ENCODE measurements at places on chromosomes 4 and X.
A peak's percentile ranks its signal among the peaks of the same experiment; 100 is the strongest.

GRCh38 chrX:31499109-31499508, 427.3 kb upstream of the FTHL17 start:
- peak; percentile 73 for DNase-seq

DNA sequence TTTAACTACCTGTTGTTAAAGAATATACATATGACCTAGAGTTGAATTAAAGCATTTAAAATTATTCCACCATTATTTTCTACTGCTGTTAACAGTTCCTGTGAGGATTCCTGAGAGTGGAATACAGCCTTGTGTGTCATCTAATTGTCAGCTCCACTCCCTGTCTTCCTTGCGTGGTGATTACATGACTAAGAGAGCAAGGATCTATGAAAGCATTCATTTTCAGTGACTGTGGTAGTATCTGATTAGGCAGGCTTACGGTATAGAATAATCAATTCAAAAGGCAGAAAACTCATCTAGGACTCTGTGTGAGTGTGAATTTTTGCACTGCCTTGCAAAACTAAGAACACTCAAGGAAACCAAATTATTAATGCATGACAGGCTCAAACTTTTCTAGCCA, 577.8 kb downstream of the SH3BGRL start:
- DNase-seq = no peak

DNA sequence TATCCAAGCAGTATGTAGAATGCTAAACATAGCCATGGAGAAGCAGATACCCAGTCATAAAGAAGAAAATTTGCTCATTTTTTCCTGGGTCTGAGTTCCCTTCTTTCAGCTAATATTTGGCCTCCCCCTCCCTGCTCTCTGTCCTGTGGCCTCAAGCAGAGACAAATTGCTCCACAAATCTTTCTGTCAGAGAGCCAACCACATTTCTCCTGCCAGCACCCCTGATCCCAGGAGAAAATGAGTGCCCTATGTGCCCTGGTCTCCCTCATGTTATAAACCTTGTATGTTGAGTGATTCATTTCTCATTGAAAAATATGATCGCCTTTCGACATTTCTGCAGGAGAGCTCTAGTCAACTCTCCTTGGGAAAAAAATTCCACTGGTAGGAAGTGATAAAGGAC, 82.0 kb downstream of the TMEM156 start:
- DNase-seq = no peak

DNA sequence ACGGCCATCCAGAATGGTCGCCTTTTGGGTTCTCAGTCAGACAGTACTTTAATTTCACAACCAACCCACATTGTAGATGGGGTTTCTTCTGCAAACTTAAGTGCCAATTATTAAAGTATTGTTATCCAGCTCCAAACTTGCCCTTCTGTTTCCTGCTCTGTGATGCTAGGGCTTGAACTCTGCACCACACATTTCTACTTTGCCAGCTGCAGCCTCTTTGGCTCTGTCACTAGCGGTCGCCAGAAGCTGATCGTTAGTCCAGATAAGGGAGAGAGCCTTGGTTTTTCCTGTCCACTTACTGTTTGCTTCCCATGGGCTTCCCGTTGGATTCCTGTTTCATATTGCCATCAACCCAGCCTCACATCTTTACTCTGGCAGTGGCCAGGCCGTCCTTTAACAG, 196.6 kb downstream of the ASB9 start:
- no peak for DNase-seq

DNA sequence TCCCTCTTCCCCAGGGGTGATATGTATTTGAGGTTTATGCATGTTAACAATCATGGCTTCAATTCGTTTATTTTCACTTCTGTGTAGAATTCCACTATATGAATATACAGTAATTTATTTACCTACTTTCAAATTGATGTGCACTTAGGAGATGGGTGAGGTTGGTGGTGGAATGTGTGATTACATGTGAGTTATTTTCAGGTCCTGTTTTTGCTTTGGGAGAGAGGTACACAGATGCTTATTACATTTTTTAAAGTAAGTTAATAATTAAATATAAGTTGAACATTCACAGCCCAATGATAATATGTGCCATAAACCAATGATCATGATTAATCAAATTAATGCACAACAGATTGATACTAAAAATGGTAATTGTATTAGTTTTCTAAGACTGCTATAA, 79.5 kb downstream of the SPRY1 start:
- no peak for DNase-seq

DNA sequence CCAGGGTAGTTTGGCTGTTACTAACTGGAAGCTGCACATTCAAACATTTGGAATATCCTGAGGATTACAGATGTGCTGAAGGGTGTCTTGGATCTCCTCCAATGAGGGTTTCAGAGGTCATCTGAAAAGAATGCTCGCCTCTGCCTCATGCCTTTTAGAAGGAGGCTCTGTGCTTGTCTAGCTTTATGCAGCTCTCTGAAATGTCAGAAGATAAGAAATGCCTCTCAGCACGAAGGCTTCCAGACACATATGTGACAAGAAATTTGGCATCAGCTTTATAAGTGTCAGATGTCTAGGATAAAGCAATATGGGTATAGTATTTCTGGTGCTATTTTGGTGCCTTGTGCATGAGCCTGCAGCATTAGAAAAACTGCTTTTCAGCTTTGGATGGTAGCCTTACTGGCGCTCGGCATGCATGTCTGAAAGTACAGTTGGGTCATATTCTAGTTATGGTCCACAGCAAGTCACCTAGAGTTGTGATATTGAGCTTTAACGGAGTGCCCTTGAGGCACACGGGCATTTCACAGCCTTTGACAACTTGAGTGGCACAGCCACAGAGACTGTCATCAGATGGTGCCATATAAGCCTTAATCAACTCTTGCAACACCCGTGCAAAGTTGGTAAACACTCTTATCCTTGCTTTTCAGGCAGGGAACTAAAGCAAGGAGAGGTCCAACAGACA, 70.8 kb upstream of the PGRMC2 start:
- DNase-seq = peak; percentile 83

GRCh38 chr4:184750926-184751584, 17.2 kb upstream of the CENPU start:
- DNase-seq = no peak

DNA sequence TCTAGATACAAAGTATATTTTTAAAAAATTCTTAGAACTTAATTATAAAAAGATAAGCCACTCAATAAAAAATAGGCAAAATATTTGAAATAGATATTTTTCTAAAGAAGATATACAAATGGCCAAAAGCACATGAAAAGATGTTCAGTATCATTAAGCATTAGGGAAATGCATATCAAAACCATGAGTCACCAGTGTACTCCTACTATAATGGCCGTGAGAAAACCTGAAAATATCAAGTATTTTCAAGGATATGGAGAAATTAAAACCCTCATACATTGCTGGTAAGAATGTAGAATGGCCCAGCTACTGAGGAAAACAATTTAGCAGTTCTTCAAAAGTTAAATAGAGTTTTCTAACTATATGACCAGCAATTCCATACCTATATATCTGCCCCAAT, 337.9 kb downstream of the CAMK2D start:
- peak; percentile 72 for DNase-seq

DNA sequence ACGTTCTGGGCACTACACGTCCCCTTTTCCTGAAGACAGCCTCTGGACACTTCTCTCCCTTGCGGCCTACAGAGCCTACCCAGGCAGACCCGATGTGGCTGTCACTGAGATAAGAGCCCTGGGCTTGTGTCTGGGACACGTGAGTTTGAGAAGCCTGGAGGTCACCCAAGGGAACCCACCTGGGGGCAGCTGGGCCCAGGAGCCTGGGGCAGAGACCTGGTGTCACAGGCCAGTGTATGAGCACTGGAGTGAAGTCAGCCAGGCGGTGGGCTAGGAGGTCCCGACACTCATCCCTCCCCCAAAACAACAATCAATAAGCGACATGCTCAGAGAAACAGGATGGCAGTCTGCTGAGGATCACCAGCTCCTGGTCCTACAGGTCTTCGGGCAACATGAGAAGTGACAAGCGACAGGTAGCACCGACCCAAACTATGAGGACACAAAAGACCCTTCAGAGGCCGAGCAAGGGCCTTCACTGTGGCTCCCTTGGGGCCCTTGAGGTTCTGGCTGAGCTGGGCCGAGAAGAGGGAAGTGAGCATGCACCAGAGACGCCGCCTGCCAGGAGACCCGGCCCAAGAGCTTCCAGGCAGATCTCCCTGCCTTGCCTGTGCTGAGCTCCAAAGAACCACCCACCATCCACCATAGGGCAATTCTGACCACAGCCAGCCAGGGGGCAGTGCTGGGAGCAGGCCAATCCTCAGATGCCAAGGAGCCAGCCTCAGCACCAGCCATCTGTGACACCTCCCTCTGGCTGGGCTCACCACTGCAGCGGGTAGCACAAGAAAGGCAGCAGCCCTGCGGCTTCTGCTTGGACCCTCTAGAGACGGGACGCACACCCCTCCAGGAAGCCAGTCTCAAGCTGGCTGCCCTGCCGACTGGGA, 11.0 kb upstream of the DUSP9 start:
- peak; percentile 47 for DNase-seq

GRCh38 chrX:63471004-63471403, 119.9 kb upstream of the SPIN4 start:
- no peak for DNase-seq

DNA sequence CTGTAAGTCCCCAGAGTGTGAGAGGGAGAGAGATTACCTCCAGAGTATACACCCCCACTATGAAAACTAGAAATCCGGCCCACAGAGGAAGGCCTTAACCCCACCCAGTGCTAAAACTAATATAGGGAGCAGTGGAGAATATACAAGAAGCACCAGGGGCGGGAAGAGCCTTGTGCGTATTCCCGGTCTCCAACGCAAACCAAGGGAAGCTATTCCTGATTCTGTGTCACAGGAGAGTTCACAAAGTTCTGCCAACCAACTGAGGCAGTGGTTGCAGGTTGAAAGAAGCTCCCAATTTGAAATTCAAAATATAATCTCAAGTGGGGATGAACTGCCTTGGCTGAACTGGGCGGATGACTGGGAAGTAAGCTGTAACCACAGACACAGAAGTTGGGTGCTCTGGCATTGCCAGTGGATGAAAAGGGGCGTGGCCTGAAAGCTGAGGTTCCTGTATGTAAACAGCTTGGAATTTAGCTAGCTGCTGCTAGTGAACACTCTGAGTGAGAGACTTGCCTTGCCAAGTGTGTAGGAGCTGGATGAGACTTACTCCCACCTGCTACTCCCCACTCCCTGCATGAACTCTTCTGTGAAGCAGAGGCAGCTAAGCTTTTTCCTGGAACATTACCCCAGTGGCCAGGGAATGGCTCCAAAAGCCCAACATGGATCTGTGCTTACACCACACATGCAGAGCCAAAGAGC, 32.7 kb downstream of the ELF2 start:
- DNase-seq = peak; percentile 68

GRCh38 chr4:89022426-89023128, 34.4 kb downstream of the FAM13A start:
- DNase-seq = no peak

- no peak for DNase-seq
Observed at GRCh38 chr4:134343656-134344055, 142.1 kb upstream of the PABPC4L start.

DNA sequence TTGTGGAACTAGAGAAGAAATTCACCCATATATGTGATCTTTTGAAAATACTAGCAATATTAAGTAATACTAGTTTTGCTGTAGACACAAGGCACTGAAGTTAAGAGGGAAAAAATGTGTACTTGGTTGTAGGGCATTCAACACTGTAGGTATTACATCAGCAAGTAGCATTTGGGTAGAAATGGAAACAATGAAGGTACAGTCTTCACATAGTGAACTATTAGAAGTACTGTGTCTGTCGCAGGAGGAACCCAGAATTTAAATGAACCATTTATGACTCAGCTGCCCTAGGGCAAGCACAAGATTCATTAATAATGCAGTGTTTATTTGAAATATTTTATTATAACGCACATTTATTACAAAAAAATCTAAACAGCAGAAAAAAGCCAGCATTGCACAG, 572.7 kb upstream of the TENM3 start:
- DNase-seq = no peak

- no peak for DNase-seq
Observed at GRCh38 chr4:48787056-48787455, 7.0 kb upstream of the FRYL start.

DNA sequence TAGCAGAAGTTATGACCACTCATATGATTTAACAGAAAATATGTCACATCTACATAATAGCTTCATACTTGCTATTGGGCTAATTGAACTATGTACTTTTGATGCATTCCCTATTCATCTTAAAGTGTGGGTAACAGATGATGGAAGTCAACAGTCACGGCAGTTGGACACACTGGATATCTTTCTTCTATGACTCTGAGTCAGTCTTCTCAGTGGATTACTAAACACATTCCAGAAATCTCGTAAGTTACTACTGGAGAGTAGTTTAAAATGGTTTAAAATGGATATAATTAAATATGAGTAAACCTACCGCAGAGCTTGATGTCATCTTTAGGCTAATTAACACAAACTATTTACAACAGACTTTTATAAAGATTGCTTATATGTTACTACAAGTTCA, 30.1 kb upstream of the CFAP299 start:
- peak; percentile 89 for DNase-seq

DNA sequence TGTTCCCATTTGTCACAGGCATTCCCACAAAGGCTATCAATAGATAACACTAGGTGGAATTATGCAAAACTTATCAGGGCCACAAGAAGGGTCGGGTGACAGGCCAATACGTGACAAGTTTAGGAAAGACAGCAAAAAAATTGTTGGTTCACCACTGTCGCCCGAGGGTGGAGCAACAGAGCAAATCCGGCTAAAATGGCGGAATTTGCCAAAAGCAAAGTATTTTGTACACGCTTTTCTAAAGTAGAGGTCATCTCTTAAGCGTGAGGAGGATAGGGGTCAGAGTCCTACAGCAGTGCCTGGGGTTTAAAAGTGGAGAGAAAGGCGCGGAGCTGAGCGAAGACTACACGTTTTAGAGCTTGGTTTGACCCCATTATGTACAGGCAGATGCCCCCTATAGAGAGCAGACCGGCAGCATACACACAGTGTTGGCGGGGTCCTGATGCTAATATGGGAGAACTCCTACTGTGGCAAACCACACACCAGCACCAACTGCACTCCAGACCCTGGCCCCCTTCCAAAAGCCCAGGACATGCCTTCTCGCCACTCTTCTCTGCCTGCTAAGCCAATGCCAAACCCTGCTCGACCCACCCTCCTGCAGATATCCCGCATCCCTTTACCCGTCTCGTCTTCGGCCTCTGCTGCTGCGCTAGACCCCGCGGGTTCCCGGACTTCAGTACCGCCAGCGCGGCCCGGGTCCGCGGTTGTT, 733 bp downstream of the CCNA2 start:
- peak; percentile 54 for DNase-seq

DNA sequence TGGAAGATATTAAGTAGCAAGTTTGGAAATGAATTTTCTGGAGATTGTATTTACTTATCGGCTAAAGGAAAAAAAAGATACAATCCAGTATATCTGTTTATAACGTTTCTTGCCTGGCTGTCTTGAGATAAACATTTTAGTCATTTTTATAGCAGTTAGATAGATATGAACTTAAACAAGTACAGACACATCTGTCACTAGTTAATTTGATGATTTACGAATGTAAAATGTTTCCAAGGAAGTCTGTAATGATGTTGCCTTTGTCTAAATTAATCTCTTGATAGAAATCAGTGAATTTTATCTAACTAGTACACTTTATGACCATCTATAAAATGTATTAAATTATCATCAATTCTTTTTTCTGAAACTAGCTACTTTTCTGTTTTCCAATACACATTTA, 5.7 kb downstream of the BMPR1B start:
- DNase-seq = no peak
